ENCODE measurements at places on chromosomes 3 and 15.

DNA sequence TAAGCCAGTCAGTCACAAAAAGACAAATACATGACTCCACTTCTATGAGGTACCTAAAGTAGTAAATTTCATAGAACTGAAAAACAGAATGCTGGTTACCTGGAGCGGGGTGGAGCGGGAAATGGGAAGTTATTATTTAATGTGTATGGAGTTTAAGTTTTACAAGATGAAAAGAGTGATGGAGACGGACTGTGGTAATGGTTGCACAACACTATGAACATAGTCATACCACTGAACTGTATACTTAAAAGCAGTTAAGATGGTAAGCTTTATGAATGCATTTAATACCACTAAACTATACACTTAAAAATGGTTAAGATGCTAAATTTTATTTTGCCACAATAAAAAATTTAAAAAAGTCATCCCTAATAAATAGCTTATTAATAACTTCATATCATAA lies 23.2 kb downstream of the SFMBT1 start:
- DNase-seq = no peak

DNA sequence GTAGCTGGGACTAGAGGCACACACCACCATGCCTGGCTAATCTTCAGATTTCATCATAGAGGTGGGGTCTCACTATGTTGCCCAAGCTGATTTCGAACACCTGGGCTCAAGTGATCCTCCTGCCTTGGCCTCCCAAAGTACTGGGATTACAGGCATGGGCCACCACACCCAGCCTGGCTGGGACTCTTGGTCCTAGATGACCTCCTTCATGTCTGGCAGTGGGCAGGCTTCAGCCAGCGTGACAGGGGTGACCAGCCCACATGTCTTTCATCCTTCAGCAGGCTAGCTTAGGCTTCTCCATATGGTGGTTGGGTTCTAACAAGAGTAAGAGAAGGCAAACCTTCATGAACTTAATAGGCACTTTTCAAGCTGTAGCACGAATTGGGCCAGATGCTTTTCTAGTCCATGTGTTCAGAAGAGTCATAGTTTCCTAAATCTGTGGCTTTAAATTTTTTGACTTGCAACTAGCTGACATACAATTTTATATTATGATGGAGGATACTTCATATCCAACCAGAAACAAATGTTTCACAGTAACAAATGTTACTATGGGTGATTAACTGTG lies 7.6 kb downstream of the GPD1L start:
- DNase-seq = no peak

DNA sequence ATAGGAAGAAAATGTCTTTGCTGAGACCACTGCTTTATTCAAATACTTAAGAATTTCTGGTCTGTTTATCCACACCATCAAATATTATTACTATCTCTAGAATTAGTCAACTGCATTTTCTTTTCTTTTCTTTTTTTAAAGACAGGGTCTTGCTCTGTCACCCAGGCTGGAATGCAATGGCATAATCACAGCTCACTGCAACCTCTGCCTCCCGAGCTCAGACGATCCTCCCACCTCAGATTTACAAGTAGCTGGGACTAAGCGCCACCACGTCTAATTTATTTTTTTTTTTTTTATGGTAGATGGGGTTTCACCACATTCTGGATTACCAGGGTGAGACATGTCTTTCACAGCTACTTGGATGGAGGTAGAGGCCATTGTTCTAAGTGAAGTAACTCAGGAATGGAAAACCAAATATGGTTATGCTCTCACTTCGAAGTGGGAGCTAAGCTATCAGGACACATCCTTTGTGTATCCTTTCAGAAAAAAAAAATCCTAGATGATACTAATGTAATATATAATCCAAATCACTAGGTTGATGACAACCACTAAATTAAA lies 52.8 kb downstream of the STAG1 start:
- no peak for DNase-seq

- no peak for DNase-seq
Measured at GRCh38 chr15:76217029-76217881, 94.0 kb downstream of the ETFA start.

GRCh38 chr3:13269711-13270378 lies 150.3 kb downstream of the NUP210 start:
- DNase-seq = no peak

DNA sequence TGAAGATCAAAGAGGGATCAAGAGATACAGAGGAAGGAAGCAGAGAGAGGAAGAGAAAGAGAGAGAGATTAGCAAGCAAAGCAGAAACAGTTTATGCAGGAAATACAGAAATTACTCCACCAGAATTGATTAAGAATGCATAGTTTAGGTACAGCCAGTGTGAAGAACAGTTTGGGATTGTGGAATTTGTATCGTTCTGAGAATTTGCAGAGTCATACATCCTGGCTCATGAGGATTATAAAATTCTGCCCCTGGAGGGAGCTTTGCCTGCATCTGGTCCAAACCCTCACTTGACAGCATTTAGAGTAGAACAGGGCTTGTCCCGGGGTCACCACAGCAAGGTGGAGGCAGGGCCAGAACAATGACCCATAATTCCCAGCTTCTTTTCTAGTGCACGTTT lies 44.1 kb downstream of the MASP1 start:
- no peak for DNase-seq

- DNase-seq = no peak
Measured at GRCh38 chr3:132654721-132655120, 4.9 kb downstream of the ACAD11 start.

GRCh38 chr15:60569596-60569995 lies 90.7 kb upstream of the ICE2 start:
- DNase-seq = no peak

GRCh38 chr3:48789665-48790064 lies 58.0 kb downstream of the PRKAR2A start:
- DNase-seq = no peak

- DNase-seq = no peak
Measured at GRCh38 chr3:132210476-132211346, 106.5 kb upstream of the ACP3 start.

DNA sequence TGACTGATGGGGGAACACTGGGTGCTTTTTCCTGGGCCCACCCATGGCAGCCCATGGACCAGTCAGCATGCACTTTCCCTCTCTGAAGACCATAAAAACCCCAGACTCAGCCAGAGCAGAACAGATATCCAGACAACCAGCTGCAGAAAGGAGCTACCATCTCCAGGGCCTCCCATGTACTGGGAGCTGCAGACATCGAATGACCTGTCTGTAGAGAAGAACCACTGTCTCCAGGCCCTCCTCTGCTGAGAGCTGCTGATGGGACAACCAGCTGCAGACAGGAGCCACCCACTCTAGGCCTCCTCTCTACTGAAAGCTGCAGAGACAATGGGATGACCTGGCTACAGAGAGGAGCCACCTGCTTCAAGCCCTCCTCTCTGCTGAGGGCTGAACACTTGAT lies 66.6 kb downstream of the PROS1 start:
- no peak for DNase-seq

GRCh38 chr15:38688761-38689160 lies 124.1 kb upstream of the RASGRP1 start:
- peak; percentile 73 for DNase-seq

GRCh38 chr3:15711281-15711680 lies 86.5 kb downstream of the ANKRD28 start:
- no peak for DNase-seq

DNA sequence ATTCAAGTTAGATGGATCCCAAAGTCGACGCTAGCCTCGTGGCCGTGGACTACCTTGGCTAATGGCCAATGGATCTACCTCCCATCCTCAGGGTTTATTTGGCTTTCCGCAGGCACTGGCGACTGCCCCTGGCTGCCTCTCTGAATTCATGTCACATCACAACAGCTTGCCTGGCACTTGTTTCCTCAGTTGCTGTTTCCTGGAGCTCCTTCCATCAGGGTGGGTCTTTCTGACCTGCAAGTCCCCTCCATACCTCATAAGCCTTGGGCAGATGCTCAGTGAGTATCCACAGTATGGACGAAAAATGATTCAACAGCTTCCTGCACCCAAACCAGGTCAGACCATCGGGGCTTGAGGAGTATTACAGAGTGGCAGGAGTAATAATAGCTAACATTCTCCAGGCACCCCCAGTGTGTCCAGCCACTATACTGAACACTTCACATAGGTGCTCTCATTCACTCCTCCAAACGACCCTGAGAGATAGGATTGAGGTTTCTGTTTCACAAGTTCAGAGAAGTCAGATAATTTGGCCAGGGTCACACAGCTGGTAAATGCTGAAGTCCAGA lies 311.5 kb downstream of the TLE3 start:
- DNase-seq = no peak

GRCh38 chr3:150083655-150084042 lies 113.0 kb upstream of the PFN2 start:
- DNase-seq = no peak

- DNase-seq = no peak
Measured at GRCh38 chr3:52286777-52287110, 884 bp upstream of the GLYCTK start.

DNA sequence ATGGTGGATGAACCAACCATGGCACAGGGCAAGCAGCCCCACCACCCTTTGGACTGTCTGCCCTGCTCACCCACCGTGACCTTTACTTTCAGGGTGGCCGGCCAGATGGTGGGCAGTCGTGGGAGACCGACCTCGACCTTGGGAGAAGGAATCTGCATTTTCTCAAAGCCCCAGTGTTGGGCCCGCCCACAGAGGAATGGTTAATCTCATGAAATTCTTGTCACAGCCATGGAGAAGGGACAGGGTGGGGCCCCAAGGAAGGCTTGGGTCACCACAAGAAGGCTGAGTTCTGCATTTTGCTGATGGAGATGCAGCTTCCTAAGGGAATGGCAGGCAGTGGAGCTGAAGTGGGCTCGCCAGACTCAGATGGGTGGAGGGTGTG lies 2.9 kb downstream of the PLXND1 start:
- DNase-seq = no peak

DNA sequence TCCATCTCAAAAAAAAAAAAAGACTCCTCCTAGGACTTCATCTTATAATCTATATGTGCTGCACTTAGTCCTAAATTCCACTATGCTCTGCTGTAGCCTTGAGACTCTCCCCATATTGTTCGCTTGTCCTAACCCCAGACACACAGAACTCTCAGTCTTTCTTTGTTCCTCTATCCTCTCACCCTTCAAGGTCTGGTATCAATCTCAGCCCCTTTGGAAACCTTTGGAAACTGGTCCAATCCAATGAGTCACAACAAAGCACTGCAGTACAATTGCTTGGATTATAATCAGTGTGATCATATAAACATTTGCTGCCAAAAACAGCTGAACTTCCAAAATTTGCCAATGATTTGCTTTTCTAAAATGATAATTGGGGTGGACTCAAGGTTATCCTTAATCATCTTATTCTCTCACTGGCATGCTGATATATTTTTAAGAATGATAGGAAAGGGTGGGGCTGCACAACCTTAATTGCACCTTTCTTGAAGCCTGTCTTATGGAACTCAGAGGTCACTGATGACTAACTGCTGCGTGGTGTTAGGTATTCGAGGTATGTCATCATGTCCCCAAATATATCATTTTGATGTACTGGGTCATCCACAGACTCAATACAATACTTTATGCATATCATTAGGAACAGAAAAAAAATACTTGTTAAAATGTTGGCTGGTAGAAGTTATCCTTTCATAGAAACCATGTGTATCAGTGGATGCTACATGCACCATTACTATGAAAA lies 756.7 kb downstream of the NR2F2 start:
- no peak for DNase-seq

GRCh38 chr3:11172096-11172690 lies 17.9 kb downstream of the HRH1 start:
- DNase-seq = no peak

- DNase-seq = no peak
Measured at GRCh38 chr3:43964640-43965039, 273.9 kb downstream of the ABHD5 start.

- no peak for DNase-seq
Measured at GRCh38 chr3:109241459-109242186, 74.7 kb downstream of the DPPA2 start.

DNA sequence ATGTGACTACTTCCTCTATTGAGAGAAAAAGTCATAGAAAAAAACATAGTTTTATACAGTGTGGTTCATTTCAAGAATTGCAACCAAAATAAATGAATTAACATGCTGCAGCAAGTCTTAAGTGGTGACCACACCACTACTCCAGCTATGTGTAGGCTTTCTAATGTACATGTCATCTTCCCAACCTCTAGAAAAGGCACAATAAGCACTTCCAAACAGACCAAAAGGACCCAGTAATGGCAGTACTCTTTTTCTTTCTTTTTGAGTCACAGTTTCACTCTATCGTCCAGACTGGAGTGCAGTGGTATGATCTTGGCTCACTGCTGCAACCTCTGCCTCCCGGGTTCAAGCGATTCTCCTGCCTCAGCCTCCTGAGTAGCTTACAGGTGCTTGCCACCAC lies 219.3 kb upstream of the KBTBD8 start:
- no peak for DNase-seq

- peak; percentile 7 for DNase-seq
Measured at GRCh38 chr15:31974855-31975829, 55.2 kb upstream of the CHRNA7 start.
